Non-pigmented ciliary epithelial cell (primary cell): ENCODE measurements at places on chromosomes 2 and 18.

DNA sequence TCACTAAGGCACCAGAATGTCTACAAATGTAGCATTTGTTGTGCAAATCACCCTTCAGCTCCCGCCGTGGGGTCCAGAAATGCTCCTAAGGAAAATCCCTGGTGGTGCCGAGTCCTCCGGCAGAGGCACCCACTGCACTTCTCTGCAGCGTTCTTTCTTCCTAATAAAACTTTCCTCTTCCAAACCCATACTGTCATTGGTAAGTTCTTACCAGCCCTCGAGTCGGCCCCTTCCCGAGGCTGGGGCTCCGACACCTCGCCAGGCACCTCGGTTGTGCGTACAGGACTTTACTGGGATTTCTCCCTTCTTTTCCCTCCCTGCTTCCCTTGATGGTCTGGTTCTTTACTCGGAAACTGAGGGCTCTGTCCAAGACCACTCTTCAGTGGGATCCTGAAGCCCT is 10.3 kb upstream of the AGXT start:
- no peak for DNase-seq

DNA sequence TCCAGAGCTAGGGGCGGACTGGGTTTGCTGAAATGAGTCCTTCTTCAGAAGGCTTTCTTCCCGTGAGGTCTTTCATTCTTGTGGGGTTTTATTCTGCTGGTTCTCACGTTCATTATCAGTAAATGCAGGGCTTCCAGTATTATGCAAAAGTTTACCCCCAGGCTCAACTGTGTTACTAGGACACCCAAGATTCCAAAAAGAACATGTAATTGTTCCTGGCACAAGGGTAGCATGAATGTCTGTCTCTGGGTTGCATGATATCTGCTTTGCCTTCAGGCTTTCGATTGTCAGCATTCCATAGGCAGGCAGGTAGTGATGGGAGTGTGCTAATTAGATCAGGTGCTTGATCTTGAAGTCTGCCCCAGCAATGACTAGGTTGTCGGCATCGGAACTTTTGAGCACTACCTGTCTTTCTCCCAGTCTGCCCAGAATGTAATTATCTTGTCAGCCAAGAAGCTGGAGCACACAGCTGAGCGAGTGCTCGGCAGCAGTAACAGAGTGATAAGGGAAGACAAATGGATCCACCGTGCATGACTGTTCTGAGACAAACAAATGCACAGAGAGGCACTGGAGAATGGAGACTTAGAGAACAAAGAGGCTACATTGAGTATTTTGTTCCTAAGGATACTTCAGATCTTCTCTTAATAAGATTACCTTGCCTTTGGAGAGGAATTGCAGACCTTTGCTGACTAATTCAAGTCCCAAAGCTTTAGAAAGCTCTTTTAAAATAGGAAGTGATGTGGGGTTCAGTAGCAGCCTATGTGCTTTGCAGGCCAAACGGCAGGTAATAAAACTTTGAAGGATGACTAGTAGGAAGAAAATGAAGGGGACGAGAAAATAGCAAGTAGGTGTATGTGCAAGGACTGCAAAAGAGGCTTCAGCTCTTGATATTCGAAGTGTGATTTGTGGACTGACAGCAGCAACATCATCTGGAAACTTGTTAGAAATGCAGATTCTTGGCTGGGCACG is 41.9 kb downstream of the ITGB6 start:
- DNase-seq = no peak

DNA sequence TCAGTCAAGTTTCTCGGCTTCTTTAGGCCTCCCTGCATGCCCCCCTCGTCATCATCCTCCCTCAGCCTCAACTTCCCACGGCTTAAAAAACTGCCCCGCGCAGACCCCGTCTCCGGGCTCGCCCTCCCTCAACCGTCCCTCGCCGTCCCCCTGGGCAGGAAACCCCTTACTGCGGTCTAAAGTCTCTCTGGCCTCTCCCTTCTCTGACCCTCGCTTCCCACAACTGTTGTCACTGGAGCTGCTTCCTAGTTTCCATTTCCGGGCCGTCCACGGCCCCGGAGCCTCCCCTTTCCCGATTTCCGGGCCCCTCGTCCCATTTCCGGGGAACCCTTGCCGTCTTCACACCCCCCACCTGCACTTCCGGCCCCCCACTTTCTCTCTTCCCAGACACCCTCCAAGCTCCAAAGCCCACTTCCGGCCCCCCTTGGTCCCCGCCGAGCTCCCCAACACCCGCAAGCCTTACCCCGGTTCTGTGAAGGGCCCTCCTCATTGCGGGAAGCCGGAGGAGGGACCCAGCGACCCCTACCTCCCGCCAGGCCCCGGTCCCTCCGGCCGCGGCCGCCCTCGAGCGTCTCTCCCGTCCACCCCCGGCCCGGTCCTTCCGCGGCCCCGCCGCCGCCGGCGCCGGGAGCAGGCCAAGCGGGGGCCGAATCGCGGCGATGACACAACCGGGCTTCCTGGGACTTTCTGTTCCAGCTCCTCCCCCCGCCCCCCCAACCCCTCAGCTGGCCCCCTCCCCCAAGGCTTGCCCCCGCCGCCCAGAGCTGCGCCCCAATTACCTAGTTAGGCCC is 513 bp downstream of the TRIP12 start:
- DNase-seq = no peak

DNA sequence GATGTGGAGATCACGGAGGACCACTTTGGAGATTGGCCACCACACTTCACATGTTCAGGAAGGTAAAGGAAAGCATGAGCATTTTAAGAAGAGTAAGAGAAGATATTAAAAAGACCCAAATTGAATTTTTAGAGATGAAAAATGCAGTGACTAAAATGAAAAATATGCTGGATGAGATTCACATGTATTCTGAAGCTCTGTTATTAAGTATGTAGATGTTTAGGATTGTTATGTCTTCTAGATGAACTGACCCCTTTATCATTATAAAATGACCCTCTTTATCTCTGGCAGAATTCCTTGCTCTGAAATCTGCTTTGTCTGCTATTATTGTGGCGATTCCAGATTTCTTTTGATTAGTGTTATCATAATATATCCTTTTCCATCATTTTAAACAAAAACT is 36.0 kb upstream of the DYNC2LI1 start:
- DNase-seq = no peak

DNA sequence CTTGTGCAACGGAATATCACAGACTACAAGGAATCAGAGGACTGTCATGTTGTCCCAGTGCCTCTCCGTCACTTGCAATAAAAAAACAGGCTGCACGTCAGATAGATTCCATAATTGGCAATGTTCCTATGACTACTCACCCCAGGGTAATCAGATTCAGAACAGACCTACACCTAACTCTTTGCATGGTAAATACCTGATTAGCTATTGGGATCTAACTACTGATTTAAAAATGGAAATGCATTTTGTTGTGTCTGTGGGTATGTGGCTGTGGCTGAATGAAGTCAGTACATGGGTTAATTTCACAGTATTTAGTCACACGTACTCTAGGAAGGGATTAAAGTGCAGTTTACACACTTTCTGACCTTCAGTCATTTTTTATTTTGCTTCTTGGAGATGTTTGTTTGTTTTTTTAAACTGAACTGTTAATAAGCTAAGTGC is 91.7 kb downstream of the SCN3A start:
- DNase-seq = no peak

DNA sequence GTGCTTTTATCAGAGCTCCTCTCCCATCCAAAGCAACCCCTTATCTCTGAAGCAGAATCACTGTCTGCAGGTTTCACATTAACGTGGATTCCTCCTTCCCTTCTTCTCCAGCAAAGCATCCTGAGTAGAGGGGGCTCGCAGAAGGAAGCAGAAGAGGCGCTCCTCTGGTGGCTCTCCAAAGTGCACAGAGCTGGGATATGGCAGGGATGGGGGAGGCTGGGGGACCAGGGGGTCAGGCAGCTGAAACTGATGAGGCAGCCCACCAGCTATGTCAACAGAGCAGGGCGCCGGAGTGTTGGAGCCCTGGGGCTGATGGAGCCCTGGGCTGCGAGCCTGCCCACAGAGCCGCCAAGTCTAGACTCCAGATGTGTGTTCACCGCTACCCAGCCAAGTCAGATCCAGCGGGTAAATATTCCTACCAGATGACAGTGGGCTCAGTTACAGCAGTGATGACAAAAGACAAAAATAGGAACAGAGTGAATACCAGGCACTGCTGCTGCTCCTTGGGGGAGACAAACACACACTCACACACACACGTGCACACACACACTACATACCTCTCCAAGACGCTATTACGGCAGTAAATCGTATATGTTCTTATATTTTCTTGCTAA is 678.3 kb upstream of the ID2 start:
- no peak for DNase-seq

DNA sequence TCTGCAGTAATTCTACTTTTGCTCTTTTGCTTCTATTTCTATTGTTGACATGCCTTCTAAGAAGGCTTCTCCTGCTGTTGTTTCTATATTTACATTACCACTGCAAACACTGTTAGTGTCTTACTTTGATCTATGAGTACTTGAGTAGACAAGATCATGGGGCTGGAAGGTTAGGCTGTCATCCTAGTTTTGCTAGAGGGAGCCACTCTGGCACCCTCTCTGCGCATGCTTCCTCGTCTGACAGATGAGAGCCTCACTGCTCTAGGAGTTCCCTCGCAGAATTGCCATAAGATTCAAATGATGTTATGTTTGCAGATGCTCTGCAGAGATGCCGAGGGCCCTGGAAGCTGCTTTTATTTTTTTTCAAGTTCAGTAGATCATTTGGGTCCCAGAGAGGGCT is 185.6 kb downstream of the RNF144A start:
- no peak for DNase-seq

DNA sequence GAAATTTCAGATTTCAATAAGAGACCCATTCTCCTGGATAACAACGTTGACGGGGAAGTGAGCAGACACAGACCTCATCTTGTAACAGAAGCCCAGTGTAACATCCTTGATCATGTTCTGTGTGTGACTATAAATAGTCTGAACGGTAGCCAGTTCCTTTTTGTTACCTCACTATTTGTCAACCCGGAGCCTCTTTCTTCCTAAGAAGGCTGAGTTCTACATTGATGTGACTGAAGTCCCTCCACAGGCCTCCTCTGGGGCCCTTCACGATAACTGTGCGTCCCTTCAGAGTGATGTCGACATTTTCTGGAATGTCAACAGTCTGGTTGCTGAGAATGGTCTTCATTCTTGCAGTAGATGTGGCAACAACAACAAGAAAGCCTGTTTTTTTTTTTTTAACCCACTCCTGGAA is 6.3 kb upstream of the PLEKHM3 start:
- no peak for DNase-seq

DNA sequence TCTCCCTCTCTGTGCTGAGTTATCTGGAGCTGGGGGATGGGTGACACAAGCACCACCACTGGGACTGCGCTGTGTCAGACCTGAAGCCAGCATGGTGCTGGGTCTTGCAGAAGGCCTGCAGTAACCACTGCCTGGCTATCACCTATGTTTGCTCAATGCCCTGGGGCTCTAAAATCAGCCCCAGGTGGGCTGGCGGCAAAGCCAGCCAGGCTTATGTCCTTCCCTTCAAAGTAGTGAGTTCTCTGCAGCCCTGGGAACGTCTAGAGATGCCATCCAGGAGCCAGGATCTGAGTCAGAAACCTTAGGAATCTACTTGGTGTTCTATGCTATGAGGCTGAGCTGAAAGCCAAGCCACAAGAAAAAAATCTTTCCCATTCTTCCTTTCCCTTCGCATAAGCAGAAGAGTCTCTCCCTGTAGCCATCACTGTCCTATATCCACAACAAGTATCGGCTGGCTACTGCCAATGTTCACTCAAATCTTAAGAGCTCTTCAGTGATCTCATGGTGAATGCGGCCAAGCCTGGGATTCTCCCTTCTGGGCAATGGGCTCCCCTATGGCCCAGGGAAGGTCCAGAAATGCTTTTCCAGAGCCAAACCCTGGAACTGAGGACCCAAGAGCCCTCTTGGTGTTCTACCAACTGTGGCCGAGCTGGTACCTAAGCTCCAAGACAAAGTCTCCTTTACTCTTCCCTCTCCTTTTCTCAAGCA is 248.7 kb downstream of the ZNF385B start:
- DNase-seq = no peak

- no peak for DNase-seq
These were observed 251.8 kb upstream of the SMIM21 start for GRCh38 chr18:75679331-75679730.

DNA sequence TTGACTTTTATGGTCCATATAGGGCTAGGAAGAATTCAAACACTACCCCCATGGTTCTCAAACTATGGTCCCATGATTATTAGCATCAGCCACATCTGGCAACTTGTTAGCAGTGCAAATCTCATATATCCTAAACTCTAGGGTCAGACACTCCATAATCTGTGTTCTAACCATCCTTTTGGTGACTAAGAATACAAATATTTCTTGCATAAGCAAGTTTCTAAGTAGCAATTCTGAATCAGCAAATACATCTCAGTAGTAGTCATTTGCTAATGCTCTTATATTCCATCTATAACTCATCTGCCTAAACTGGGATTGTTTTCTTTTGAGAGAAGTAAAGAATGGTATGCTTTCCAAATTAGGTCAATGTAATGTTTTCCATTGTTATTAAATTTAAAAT is 447.3 kb downstream of the TMX3 start:
- peak; percentile 65 for DNase-seq

- no peak for DNase-seq
These were observed 144.7 kb downstream of the KLHL29 start for GRCh38 chr2:23529659-23530058.

DNA sequence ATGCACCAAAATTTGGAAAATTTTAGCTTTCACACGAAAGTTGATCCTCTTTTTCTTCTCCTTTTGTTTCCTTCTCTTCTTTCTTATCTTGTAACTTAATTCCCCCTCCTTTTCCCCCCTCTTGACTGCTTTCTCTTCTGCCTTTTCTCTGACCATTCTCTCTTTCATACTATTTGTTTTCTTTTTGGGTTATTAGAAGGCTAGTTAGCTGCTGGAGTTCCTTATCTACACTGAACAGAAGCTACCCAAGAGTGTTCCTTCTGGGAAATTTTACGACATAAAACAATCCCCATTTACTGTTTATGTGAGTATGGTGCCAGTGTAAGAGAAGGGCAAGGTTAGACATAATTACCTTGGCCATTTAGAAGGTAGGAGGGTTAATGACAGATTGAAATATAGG is 218.4 kb upstream of the DTNA start:
- DNase-seq = no peak

GRCh38 chr18:2526329-2526728 is 45.0 kb downstream of the METTL4 start:
- no peak for DNase-seq

DNA sequence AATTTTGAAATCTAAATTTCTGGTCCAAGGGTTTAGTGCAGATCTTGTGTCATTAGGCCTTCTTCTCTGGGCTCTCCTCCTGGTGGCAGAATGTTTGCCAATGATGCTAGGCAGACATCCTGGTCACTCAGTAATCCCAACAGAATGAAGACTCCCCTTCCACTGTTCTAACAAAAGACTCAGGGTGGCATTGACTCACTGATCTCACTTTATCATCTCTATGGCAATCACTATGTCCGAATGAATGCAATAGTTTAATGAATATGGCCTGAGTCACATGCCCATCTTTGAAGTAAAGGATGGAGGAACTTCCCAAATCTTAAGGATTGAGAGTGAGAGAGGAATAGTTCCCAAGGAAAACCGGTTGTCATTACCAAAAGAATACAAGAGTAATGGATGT is 261.1 kb downstream of the KCNE4 start:
- DNase-seq = no peak

DNA sequence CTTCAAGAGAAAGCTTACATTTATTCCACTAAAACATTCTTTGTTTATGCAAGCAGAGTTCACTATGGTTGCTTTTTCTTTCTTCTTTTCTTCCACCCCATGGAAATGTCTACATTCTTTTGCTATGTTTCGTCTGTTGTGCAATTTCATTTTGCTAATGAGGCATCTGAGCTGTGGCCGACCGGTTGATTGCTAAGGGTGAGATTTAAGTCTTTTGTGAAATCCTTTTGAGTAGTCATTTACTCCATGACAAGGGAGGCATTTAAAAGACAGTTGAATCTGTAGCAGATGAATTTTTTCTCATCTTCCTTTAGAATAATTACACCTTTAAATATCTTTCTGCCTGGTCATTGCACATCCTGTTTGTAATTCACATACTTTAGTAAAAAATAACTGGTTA is 324.1 kb upstream of the THUMPD2 start:
- no peak for DNase-seq
